ENCODE measurements at places on chromosomes 7 and 10.
A peak's percentile ranks its signal among the peaks of the same experiment; 100 is the strongest.

GRCh38 chr7:130329681-130330080 is 14.9 kb upstream of the CPA5 start:
- DNase-seq, result no peak

DNA sequence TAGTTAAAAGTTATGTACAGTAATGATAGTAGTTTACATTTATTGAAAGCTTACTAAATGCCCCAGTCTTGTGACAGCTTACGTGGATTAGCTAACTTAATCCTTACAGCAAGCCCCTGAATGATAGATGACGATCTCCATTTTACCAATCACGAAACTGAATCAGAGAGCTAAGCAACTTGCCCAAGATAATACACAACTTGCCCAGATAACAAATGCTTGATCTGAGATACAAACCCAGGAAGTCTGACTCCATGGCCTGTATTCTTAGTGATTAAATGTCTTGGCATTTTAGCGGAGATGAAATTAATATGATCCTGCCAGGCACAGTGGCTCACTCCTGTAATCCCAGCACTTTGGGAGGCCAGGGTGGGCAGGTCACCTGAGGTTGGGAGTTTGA is 46.9 kb upstream of the FMC1 start:
- DNase-seq, result no peak

DNA sequence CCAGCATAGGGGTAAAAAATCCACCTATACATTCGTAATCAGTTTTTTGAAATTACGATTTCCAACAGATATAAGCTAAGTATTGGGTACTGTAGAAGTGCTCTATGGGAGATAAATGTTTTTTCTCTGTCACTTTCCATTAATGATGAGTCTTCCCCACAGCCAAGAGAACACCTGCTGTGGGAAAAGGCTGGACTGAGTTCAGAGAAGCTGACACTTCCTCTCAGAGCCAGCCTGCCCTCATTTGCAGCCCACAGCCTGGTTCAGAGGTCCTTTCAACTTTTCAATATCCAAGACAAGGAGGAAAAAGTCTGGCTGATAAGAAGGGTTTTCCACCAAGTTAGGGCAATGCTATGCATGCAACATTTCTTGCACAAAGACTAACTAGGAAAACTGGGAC is 64.5 kb upstream of the DNAJB12 start:
- DNase-seq, result no peak

GRCh38 chr7:131774419-131775220 is 218.2 kb upstream of the PODXL start:
- DNase-seq, result no peak

DNA sequence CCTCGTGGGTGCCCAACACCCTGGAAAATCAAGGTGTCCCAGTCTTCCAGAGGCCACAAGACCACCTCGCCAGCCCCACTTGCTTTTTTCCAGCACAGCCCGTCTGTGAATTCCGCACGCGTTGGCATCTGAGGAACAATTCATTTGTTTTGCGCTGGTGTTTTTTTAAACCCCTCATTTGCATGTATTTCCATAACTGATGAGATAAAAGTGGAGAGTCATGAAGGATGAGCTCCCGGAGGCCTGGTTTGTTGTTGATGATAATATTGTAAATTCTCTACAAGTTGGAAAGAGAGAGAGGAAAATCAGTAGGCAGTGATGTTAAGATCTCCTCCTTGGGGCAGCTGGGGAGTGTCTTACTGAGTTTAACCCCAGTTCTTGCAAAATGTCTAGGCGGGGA is 34.6 kb downstream of the SLC29A3 start:
- no peak for DNase-seq

DNA sequence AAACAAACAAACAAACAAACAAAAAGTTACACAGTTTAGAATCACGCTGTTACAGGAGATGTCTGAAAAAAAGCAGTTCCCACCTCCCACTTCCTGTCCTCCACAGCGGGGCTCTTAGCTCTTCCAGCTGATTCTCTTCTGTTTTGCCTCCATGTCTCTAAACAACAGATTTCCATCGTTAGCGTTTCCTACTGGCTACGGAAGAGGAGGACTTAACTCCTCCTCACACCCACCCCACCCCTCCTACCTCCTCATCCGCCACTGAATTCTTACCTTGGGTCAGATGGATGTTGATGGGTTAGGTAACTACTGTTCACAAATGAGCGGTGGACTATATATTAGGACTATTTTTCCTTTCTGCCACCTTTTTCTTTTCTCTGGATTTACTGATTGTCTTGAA is 36.8 kb upstream of the NUB1 start:
- no peak for DNase-seq

GRCh38 chr7:1210321-1210978 is 22.2 kb upstream of the UNCX start:
- no peak for DNase-seq

DNA sequence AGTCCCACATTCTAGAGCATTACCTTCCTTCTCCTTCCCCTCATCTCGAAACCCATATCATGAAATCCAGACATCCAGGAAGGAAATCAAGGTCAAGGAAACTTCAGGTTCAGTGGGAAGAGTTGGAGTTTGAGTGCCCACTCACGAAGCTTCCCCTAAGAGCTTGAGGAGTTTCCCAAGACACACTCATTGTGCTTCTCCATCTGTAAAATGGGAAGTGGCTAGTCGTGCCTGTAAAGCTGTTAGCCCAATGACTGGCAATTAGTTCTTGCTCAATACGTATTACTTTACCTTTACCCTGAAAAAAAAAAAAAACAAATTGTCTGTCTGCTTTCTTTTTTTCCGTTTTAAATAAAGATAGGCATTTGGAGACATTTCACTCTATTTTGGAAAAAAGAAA is 42.3 kb downstream of the GPAM start:
- DNase-seq, result peak; percentile 55

DNA sequence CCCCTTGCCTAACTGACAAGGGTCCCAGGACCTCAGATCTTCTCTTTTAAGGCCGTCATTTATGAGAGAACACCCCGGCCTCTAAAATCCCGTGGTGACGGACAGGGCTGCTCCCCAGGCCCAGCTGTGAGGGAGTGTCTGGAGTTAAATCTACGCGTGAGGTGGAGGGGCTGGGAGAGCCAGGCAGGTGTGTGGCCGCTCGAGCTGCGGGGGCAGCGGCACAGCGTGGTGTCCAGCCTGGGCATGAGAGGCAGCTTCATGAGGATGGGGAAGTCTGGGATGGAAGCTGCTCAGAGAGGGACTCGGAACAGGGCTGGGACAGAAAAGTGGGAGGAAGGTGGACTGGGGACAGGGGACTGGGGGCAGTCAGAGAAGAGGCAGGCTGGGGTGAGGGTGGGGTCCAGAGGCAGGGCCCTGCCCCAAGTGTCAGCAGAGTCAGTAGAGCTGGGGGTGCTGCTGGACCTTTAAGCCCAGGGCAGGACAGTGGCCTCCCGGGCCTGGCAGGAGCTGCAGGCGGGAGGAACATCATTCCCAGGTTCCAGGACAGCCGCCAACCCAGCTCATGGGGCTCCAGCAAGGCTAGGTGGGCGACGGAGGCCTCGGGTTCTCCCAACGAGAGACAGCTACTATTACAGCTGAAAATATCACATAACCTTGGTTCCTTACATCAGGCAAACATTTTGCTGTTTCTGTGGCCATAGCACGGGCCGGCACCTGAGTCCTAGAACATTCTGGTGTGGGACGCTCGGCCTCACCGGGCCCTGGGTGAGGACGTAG is 55.2 kb downstream of the JAKMIP3 start:
- DNase-seq, result no peak

- no peak for DNase-seq
These were observed 140.3 kb downstream of the PLXDC2 start for GRCh38 chr10:19956516-19957032.

DNA sequence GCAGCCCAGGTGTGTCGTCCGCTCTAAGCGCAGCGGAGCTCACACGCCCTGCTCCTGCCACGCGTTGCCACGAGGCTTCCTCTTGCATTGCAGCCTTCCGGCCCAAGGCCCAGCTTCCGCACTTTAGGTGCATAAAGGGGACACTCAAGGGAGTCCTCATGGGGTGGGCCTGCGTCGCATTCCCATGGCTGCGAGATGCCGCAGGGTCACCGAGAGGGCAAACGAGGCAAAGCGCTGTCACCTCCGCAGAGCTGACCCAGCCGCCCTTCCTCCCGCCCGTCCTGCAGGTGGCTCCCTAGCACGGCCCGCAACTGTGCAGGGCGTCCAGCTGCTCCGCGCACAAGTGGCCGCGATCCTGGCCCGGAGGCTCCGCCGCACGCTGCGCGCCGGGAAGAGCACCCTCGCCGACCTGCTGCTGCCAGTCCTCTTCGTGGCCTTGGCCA is 283.5 kb downstream of the ABCA13 start:
- no peak for DNase-seq

DNA sequence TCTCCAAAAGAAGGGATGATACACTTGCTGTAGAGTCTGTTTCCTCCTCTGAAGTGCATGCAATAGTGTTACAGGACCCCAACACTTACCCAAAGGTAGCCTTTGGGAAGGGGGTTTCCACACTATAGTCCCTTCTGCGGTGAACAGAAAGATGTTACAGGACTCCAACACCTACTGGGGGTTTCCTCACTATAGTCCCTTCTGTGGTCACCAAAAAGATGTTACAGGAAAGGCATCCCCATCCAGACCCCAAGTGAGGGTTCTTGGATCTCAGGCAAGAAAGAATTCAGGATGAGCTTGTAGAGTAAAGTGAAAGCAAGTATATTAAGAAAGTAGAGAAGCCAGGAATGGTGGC is 69.2 kb upstream of the PIK3CG start:
- DNase-seq, result no peak

- no peak for DNase-seq
These were observed 115.0 kb downstream of the EGFR start for GRCh38 chr7:55133630-55134358.
